ENCODE measurements at places on chromosomes 16 and 17. TPM values are rescaled to one million over a fixed set of nuclear protein-coding genes. Genes with fewer than 3 reads are reported as not detected.

DNA sequence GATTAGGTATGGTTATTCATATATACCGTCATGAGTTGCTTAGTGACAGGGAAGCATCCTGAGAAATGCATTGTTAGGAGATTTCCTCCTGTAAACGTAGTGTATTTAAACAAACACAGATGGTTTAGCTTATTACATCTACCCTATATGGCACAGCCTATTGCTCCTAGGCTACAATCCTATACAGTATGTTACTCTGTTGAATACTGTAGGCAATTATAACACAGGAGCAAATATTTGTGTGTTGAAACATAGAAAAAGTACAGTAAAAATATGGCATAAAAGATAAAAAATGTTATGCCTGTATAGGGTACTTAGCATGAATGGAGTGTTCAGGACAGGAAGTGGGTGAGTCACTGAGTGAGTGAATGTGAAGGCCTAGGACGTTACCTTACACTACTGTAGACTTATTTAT, 157.7 kb downstream of the CDH11 start:
- no peak overlapping the region for H3K4me3 ChIP-seq
- no peaks in the 10 kb centered on the region for H3K27me3 ChIP-seq
- no peaks in the 10 kb centered on the region for H3K36me3 ChIP-seq
- no peak overlapping the region for H3K27ac ChIP-seq
- DNase-seq = no peak

GRCh38 chr17:35256629-35257028, 13.8 kb downstream of the SLFN5 start:
- peaks cover 24% of the 10 kb centered on the region for H3K4me1 ChIP-seq
- H3K4me3 ChIP-seq = no peak overlapping the region
- DNase-seq = no peak

Gene TBC1D3H
- total RNA-seq = not detected

DNA sequence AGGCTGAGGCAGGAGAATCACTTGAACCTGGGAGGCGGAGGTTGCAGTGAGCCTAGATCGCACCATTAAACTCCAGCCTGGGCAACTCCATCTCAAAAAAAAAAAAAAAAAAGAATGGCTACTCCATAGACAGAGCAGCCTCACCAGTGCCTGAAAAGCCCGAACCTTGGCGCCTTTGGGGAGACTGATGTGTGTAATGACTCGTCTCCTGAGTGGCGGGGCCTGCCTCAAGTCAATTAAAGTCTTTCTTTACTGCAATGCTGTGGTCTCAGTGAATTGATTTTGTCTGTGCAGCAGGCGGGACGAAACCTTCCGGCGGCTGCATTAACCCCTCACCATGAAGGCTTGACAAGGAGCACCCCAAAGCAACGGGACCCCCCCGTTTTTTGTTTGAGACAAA, 3.5 kb upstream of the UQCC4 start:
- no peak for DNase-seq
- H3K36me3 ChIP-seq = no peaks in the 10 kb centered on the region
- no peaks in the 10 kb centered on the region for H3K27me3 ChIP-seq
- no peak overlapping the region for H3K27ac ChIP-seq
- H3K4me1 ChIP-seq = peaks cover 17% of the 10 kb centered on the region
- H3K4me3 ChIP-seq = no peak overlapping the region

DNA sequence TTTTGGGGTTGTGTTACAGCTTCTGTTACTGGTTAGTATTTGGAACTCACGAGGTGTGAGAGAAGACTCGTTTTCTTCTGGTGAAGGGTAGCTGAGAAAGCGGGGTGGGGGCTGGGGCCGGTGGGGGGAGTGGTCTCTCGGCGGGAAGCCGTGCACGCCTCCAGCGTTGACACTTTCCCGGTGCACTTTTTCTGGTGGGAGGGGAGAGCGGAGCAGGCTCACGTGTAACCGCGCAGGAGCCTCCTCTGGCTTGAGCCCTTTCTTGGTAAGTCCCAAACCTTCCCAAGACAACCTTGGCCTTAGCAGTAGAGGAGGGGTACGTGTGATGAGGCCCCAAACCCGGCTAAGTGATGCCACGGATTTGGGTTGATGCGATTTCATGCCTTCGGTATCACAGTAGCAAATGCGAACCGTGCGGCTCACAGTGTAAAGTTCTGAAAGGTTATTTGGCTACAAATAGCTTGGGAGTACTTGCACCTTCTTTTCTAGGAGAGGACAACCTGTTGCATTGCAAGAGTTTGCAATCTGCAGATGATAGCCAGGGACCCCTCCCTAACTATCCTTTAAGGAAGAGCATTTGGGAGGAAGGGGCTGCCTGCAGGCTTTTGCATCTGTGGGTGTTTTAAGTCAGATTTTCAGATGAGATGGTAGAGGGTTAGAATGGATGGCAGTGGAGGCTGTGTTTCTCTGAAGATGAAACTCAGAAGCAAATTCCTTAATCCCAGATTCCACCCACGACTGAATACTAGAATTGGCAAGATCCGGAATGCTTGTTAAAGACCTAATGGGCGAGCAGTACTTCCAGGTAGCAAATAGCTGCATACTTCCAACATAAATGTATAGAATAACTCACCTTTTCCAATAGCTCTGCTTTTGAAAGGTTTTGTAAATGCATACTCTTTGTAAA, 1.5 kb downstream of the HLF start:
- H3K27ac ChIP-seq = peak overlapping the region; percentile 62
- no peaks in the 10 kb centered on the region for H3K4me1 ChIP-seq
- peak overlapping the region; percentile 66 for H3K4me3 ChIP-seq
- H3K27me3 ChIP-seq = no peaks in the 10 kb centered on the region
- DNase-seq = no peak
- H3K36me3 ChIP-seq = no peaks in the 10 kb centered on the region

GRCh38 chr17:79497777-79498348, 113.0 kb downstream of the RBFOX3 start:
- no peaks in the 10 kb centered on the region for H3K27me3 ChIP-seq
- no peaks in the 10 kb centered on the region for H3K36me3 ChIP-seq
- DNase-seq = no peak
- no peak overlapping the region for H3K27ac ChIP-seq
- H3K4me3 ChIP-seq = no peak overlapping the region

Gene OR2C1
- not detected for total RNA-seq

GRCh38 chr16:53541326-53541725, 38.3 kb upstream of the AKTIP start:
- no peaks in the 10 kb centered on the region for H3K4me1 ChIP-seq
- no peaks in the 10 kb centered on the region for H3K36me3 ChIP-seq
- no peak for DNase-seq
- no peak overlapping the region for H3K27ac ChIP-seq

DNA sequence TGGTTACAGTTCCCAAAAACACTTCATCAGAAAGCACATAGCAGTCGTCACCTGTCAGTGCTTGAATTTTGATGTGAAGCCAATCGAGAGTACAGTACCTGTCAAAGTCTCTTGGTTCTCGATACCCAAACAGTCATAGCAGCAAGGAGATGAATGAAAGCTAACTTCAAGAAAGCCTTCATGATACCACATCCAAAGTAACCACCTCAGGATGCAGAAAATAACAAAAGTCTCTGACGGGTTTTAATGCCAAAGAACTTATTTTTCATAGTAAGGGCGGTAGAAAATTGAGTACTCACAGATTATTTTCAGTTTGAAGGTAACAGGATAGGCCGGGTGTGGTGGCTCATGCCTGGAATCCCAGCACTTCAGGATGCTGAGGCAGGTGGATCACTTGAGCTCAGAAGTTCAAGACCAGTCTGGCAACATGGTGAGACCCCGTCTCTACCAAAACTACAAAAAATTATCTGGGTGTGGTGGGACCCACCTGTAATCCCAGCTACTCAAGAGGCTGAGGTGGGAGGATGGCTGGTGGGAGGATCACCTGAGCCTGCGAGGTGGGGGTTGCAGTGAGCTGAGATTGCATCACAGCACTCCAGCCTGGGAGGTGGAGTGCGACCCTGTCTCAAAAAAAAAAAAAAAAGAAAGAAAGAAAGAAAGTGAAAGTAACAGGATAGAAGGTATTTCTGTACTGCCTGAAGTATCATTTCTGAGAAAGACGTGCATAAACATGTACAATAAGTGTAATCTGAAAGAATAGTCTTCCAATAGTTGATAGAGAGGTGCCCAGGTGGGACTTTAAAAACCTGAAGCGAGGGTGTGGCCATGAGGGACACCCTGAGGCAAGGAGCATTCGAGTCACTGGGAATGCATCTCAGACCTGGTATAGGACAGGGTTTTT, 15.4 kb downstream of the MFSD11 start:
- no peaks in the 10 kb centered on the region for H3K27me3 ChIP-seq
- H3K27ac ChIP-seq = peak overlapping the region; percentile 19
- H3K36me3 ChIP-seq = no peaks in the 10 kb centered on the region
- no peaks in the 10 kb centered on the region for H3K4me1 ChIP-seq

Gene MAF
- total RNA-seq = 277 TPM

Gene CD300C
- total RNA-seq = not detected

Gene CHRNE
- not detected for total RNA-seq

- no peak for DNase-seq
- no peak overlapping the region for H3K27ac ChIP-seq
- H3K4me1 ChIP-seq = peaks cover 14% of the 10 kb centered on the region
Observed at GRCh38 chr16:75640598-75640997, 6.9 kb downstream of the KARS1 start.

DNA sequence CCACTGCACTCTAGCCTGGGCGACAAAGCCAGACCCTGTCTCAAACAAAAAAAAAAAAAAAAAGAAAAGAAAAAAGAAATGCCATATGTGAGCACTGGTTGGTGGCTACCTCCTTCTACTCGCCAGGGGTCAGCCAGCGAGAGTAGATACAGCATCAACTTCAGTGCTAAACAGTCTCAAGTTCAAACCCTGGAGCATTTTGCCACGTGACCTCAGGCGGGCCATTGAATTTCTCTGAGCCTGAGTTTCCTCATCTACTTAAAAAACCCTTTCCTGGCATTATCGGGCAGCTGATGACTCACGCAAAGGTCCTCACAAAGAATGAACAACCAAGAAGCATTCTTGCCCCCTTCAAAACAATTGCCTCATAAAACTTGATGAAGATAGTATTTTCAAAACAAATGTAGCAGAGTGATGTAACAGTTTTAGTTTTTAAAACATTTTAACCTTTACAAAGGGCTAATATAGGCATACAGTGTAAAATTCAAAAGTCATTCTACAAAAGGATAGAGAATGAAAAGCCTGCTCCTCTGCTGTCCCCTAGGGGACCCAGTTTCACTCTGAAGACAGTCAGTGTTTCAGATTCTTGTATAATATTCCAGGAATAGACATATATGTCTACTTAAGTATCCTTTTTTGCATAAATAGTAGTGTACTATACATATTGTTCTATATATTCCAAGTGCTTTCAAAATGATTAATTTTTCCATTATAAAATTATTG, 28.4 kb downstream of the DNAH2 start:
- H3K27me3 ChIP-seq = no peaks in the 10 kb centered on the region
- no peak overlapping the region for H3K4me3 ChIP-seq

Gene SCN4A
- total RNA-seq = not detected

Gene TP53TG3C
- not detected for total RNA-seq

GRCh38 chr16:31869511-31870201, 4.0 kb upstream of the ZNF267 start:
- H3K4me1 ChIP-seq = peaks cover 12% of the 10 kb centered on the region
- DNase-seq = peak; percentile 83
- H3K4me3 ChIP-seq = no peak overlapping the region
- H3K27ac ChIP-seq = peak overlapping the region; percentile 51

Gene TGFB1I1
- total RNA-seq = 10.9 TPM

DNA sequence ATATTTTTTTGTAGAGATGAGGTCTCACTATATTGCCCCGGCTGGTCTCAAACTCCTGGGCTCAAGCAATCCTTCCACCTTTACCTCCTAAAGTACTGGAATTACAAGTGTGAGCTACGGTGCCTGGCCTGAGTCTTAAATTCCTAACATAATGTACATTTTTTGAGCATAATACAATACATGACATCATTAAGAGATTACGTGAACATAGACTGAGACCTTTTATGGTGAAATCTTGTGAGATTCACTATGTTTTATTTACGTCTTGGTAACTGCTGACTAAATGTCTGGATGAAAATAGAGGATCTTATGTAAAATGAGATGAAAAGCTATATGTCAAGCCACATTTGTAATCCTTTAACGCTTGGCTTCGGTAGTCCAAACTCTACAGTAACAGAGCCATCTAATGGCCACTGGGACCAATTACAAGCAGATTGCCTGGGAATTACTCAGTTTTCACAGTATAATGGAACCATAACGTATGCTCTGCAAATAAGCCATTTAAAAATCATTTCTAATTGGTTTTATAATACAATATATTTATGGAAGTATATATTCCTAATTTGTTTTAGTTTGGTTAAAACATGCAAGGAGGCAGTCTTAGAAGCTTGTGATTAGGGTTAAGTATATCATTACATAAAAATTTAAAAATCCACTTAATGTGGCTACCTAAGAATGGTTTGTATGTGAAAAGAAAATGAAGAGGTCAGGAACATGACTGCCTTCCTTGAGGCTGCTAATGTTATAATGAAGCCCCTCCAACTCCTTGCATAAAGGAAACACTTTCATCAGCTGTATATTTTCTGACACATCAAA, 8.1 kb upstream of the EFCAB13 start:
- peak overlapping the region; percentile 77 for H3K27ac ChIP-seq
- H3K4me3 ChIP-seq = no peak overlapping the region
- no peaks in the 10 kb centered on the region for H3K27me3 ChIP-seq
- DNase-seq = no peak
- no peaks in the 10 kb centered on the region for H3K36me3 ChIP-seq
